ENCODE measurements at places on chromosomes 1 and 21.

DNA sequence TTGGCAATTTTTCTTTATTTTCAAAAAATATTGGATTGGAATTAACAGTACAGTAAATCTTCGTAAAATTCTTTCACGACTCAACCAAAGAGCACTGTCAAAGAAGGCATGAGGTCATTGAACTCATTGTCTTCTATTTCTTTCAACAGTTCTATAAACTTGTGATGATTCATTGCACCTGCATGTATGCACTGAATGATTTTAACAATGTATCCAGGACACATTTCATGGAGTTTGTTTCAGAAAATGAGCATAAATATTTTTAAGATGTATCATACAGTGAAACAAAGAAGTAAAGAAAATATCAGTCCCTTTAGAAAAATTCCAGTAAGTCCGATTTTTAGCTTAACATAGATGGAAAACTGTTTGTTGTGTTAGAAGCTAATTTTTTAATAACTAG is 33.6 kb upstream of the CD34 start:
- peak; percentile 39 for DNase-seq

DNA sequence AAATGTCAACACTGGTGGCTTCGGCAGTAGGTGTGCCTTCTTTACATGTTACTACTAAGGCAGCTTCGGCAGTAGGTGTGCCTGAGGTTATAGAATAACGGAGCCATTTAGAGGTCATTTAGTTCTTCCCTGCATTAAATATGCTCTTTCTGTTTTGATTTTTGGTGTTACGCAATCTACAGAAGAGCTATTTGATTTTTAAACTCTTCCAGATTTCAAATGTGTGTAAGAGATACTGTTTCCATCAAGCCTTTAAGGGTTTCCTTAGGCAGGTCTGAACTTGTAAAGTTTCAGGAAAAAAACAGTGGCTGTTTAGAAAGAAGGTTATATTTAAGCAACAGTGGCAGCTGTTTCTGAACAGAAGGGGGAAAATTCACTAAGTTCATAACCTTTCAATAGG is 54.8 kb downstream of the PIK3R3 start:
- DNase-seq: no peak

- DNase-seq: no peak
These were observed 73.9 kb downstream of the LAMC2 start for GRCh38 chr1:183259924-183260323.

GRCh38 chr21:23809573-23809972 is 1797.7 kb downstream of the MRPL39 start:
- DNase-seq: no peak

- peak; percentile 60 for DNase-seq
These were observed 6.4 kb downstream of the PPP2R5A start for GRCh38 chr1:212291505-212292134.

GRCh38 chr1:108880850-108881249 is 4.1 kb downstream of the GPSM2 start:
- DNase-seq: peak; percentile 23

GRCh38 chr1:79744746-79745145 is 738.2 kb upstream of the ADGRL4 start:
- DNase-seq: no peak

GRCh38 chr1:214569357-214570004 is 18.1 kb upstream of the PTPN14 start:
- peak; percentile 48 for DNase-seq

GRCh38 chr1:10549904-10550664 is 75.3 kb downstream of the PEX14 start:
- no peak for DNase-seq

DNA sequence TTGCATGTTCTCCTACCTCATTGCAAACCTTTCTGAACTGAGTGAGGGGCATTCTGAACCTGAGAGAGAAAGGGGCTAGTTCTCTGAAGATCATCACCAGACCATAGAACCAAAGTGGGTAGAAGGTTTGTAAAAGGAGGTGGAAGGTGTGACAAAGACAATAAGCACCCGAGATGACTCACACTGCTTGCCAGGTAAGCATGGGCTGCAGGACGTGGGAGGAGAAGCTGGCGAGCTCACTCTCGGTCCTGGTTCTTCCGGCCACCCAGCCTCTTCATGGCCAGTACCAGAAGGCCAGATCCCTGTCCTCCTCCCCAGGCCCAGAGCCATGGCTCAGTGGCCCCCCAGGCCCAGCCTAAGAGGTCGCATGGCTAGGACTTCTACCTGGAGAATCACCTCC is 128.3 kb downstream of the TMEM53 start:
- no peak for DNase-seq

DNA sequence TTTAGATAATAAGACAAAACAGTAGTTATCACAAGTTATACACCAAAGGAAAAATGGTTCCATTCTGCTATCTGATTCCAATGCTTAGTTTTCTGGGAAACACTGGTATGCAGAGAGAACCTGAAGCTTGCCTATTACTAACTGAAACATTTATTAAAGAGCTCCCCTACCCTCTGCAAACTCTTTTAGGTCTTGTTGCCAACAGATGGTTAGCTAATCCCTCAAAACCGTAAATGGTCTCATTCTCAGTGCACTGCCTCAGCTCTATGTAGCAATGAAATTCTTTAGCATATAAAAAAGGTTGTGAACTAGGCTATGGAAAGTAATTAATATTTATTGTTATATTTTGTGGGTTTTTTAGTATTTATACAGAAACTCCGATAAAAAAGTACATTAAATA is 20.4 kb downstream of the C21orf91 start:
- peak; percentile 15 for DNase-seq

DNA sequence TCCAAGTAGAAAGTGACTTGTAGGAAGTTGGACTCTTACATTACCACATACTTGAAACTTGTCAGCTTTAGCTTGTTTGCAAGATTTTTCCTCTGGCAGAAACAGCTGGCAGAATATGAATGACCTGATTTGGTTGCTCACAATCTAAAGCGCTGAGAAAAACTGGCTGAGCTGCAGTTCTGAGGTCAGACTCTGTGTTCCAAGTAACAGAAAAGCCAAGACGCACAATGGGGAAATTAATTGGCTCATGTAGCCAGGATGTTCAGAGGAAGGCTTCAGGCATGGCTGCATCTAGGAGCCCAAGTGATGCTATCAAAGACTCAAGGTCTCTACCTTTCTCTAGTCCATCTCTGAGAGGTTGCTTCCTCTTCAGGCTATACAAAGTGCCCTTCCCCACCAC is 27.0 kb downstream of the ALPL start:
- DNase-seq: no peak

DNA sequence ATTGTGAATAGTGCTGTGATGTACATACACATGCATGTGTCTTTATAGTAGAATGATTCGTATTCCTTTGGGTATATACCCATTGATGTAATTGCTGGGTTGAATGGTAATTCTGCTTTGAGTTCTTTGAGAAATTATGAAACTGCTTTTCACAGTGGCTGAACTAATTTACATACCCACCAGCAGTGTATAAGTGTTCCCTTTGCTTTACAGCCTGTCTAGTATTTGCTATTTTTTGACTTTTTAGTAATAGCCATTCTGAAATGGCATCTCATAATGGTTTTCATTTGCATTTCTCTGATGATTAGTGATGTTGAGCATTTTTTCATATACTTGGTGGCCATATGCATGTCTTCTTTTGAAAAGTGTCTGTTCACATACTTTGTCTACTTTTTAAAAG is 54.5 kb upstream of the FAM78B start:
- no peak for DNase-seq

DNA sequence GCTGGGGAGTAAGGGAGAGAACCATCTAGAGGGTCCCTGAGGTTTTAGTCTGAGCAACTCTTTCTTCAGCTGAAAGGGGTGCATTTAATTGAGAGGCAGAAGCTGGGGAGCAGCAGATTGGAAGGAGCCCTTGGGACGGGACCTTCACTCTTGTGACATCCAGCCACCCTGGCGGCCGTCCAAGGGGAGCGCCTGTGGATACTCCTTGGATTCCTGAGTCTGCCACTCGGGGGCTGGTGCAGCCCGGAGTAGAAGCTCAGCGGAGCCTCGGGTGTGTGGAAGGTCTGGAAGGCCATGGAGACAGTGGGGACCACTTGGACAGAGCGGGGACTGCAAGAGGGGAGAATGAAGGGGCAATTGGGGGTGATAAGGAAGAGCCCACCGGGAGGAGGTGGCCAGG is 68.7 kb downstream of the AJAP1 start:
- no peak for DNase-seq

- no peak for DNase-seq
These were observed 516.6 kb downstream of the SMYD3 start for GRCh38 chr1:245990315-245991022.

- DNase-seq: no peak
These were observed 10.7 kb downstream of the ETNK2 start for GRCh38 chr1:204141131-204141530.

- DNase-seq: no peak
These were observed 71.6 kb downstream of the DNTTIP2 start for GRCh38 chr1:93807311-93807930.

DNA sequence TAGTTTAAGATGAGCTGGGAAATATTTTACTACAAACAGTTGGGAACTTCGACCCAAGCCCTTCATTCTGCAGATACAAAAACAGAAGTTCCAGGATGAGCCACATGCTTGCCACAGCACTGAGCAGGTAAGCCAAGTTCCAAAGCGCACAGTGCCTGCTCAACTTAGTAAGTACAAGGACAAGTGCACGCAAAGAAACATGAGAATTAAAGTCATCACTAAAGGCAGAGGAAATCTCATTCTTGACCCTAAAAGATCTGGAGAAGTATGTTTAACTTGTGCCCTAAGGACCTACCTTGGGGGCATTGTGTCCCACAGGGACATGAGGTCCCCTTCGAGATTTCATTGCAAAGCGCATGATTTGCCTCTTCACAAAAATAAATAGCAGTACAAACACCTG is 1.2 kb upstream of the UBAP2L start:
- peak; percentile 20 for DNase-seq

DNA sequence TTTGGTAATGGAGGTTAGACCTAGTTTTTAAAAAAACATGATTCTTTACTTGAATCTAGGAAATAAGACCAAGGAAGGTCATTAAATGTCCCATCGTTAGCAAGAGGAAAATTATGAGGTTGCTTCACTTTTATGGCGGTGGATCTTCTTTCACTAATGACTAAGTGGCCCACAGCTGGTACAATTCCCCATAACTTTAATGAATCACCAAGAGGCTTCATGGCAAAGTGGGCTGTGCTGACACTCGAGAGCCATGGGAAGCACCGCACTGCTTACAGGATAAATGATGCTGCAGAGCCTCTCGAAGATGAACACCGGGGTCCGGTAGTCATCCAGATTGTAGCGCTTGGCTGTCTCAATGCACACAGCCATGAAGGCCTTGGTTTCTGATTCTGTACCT is 108.8 kb downstream of the UBR4 start:
- no peak for DNase-seq

DNA sequence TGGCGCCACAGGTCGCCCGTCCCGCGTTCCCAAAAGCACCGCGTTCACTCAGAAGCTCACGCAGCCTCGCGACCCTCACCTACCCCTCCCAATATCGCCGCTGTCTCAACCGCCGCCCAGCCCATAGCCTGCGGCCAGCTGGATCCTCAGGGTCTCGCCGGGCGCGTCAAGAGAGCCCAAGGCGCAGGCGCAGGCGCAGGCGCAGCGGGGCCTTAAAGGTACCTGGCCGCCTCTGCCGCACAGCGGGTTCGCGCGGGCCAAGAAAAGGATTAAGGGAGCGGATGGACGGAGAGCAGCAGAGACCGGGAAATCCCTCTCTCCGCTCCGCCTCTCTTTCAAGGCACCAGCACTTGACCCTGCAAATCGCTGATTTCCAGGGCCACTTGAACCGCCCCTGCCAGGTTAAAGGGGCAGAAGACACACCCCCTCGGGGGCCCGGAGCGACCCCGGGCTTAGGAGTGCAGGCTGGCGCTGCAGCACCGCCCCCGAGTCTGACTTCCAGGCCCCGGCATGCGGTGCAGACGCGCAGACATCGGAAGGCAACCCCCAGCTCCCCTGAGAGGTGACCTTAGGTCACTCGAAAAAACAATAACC is at the start of gene NBPF20:
NBPF20 (minus strand) TSS at position 168 of the 594 bp plus-strand sequence. CDS start 20,331 bp downstream, outside the sequence.
- DNase-seq: peak; percentile 87

DNA sequence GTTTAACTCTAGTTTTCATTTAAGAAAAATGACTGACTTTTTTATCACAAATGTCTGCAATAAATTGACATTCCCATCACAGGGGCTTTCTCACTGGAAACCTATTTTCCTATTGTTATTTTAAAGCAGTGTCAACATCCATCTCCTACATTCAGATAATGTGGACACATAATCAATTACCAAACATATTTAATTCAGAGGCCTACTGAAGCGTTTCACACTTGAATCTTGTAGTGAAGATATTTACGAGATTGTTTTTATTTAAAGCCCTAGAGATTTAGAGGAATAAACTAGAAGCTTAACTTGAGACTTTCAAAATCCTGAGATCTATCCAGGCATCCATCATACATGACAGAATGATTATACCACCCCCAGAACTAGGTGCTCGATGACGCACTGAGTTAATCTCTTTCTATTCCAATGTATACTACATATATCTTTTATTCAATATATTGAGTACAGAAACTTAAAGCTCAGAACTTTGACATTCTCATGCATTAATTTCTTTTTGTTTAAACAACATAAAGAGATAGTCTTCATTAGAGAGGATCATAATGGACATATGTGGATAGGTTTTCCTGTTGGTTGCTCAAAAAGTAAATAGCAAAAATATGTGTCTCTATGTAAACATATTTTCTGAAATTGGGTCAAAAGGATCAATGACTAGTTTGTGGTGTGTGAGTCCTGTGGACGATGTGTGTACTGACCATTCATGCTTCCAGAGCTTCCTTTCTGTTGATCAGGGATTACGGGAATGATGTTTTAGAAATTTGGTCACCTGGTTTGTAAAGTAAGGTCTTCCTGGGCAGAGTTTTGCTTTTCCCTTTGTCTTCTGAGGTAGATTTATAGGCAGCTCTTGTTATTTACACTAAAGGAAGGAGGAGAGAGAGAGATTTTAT is 171.5 kb upstream of the HMCN1 start:
- no peak for DNase-seq

- DNase-seq: peak; percentile 57
These were observed 26.6 kb upstream of the EXO1 start for GRCh38 chr1:241821363-241821762.

DNA sequence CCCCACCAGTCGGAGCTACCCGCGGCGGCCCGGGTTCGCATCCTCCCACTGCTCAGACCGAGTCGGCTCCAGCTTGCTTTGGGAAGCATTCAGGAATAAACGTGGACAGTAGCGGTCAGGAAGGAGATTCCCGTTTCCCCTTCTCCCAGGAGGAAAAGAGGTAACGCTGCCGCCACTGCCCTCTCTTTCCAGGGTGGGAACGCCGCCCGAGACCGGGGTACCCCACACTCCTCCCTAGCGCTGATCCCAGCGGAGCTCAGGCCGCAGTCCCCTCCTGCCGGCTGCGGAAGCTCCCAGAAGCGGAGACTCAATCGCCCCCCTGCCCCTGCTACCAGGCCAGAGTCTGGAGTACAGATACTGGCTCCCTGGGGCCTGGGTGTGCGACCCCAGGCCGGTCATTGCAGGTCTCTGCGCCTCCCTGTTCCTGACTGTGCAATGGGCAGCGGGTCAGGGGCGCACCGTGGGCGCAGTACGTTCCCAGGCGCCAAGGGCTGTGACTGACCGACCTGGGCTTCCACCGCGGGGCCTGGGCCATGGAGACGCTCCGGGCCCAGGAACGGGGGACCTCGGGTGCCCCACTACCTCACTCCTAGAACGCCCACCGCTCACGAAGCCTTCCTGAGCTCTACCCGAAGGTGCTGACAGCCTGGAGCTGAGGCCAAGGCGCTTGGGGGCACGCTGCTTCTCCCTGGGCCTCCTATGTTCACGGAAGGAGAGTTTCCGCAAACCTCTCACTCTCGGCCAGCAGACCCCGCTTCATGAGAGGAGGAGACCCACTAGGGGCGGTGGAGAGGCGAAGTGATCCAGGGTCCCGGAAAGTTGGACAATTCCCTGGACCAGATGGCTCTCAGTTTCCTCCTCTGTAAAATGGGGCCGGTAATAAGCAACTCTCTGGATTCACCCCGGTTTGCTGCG is 7.8 kb downstream of the DMRTA2 start:
- DNase-seq: no peak

GRCh38 chr1:180151508-180151907 is 3.2 kb upstream of the QSOX1 start:
- DNase-seq: peak; percentile 51
